SW480 (cell line): ENCODE measurements at places on chromosomes 13 and 19.

DNA sequence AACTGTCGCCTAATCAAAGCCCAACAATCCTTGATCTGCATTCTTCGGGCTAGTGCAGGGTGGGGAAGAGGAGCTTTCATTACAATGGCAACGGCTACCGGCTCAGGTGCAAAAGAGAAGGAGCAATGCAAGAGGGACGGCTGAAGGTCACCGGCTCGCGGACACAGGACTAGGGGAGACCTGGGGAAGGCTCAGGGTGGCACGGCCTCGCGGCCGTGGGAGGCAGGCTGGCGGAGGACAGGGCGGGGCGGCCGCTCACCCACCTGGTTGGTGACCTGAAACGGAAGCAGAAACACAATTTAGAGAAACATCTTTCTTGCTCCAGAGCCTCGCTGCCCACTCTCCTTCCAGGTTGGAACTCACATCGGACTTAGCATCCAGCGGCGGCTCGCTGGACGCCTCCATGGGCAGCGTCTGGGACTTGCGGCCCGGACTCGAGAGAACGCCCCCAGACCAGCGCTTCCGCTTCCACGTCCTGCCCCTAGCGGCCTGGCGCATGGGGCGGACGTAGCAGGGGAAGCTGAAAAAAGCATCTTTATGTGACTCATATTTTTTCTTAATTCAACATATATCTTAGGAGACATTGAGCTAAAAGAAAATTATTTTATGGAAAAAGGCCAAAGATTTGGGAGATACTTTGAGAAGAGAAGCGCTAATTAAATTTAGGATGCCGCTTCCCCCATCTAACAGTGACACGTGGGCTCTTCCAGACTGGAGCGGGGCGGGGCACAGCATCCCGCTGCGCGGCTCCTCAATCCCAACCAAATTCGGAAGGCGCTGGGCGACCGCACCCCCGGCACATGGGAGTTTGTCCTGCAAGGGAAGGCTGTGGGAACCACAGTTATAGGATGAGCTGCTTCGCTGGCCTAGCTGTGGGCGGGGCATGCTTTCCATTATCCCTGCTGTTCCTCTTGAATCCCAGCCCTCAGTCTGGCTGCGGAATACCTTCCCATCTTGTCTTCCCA is at the start of gene COMMD6:
COMMD6 (minus strand) TSS at position 441 of the 965 bp plus-strand sequence; CDS start at position 405, 36 bp downstream.
- peak; percentile 95 for DNase-seq

DNA sequence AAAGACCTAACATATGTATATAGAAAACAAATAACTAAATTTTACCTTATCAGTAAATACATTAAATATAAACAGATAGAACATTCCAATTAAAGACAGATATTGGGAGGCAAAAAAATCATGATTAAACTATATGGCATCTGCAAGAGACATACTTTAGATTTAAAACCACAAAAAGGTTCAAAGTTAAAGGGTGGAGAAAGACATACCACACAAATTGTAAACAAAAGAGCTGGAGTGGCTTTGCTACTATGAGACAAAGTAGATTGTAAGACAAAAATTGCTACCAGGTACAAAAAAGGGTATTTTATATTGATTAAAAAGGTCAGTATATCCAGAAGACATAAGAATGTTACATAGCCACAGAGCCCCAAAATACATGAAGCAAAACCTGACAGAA is 200.2 kb downstream of the KCNRG start:
- peak; percentile 64 for DNase-seq

DNA sequence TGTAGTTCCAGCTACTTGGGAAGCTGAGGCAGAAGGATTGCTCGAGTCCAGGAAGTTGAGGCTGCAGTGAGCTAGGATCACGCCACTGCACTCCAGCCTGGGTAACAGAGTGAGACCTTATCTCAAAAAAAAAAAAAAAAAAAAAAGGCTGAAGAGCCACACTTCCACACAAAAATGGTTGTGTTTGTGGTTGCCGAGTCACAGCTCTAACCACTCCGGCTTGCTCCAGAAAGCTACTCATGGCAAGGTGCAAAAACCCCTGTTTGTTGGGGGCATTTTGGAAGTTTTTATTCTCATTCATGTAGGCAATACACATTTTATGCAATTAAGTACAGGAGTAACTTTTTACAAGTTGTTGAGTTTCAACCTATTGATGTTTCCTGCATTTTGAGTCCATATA is 93.5 kb downstream of the INSR start:
- no peak for DNase-seq

DNA sequence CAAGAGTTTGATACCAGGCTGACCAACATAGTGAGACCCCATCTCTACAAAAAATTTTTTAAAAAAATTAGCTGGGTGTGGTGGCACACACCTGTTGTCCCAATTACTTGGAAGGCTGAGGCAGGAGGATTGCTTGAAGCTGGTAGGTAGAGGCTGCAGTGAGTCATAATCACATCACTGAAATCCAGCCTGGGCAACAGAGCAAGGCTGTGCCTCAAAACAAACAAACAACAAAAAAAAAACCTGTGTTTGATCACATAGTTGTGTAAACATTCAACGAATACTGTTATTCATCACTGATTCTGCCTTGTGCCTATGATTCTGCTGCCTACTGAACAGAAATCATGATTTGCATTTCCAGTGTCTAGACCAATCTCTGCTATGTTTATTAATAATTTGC is 134.0 kb downstream of the TBC1D4 start:
- no peak for DNase-seq

DNA sequence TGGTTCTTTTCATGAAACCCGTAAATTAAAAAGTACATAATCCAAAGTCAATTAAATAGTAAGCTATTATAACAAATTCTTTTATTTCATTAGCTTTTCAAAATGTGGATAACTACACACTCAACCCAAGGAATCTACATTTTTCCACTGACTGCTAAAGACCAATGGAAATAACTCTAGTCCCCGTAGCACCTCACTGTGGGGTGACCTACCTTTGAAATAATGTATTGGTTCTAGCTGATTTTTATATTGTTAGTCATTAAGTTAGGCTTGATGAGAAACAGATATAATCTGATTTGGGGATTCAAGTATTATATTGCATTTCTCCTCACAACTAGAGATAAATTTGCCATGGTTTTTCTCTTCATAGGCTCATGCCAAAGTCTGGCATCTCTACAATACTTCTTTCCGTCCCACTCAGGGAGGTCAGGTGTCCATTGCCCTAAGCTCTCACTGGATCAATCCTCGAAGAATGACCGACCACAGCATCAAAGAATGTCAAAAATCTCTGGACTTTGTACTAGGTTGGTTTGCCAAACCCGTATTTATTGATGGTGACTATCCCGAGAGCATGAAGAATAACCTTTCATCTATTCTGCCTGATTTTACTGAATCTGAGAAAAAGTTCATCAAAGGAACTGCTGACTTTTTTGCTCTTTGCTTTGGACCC is 37.3 kb downstream of the KL start:
- peak; percentile 43 for DNase-seq

- no peak for DNase-seq
These were observed 53.9 kb downstream of the RXFP2 start for GRCh38 chr13:31793246-31793645.

- no peak for DNase-seq
These were observed 115.3 kb upstream of the FNDC3A start for GRCh38 chr13:48860364-48860763.

GRCh38 chr19:44530777-44531176 is 1.3 kb upstream of the CEACAM20 start:
- DNase-seq, result no peak

DNA sequence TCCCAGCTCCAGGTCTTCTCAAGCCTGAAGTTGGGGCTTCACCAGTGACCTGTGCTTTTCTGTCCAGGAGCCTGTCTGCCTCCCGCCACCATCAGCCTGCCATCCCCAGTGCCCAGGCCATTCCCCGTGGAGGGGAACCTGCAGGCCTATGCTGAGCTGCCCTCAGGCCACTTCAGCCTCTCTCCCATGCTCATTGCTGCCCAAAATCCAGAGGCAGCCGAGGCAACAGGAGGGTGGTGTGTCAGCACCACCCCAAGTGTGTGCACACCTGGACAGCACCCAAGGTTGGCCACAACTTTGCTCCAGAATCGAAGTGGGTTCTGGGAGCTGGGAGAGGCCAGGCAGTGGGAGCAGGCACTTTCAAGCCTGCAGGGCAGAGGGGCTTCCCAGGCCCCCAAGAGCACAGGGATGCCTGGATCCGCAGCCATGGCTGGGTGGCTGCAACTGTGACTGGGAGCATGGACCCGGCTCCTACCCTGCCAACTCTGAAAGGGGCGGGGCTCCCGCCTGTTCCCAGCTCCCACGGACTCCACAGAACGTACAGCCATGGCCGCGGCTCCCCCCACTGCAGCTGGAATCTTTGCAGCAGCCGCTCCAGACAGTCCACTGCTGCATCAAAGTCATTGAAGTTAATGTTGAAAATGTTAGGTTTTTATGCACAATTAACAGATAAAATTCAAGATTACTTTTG is 1747.0 kb downstream of the OLFM4 start:
- no peak for DNase-seq

- no peak for DNase-seq
These were observed 21.7 kb downstream of the SIPA1L3 start for GRCh38 chr19:37928527-37929286.

- DNase-seq, result no peak
These were observed at the start of gene NPAS1 for GRCh38 chr19:47019431-47020041. Gene NPAS1, plus strand, starts transcription at chr19:47019837. Its CDS starts 1,211 bp downstream, at chr19:47021048.

DNA sequence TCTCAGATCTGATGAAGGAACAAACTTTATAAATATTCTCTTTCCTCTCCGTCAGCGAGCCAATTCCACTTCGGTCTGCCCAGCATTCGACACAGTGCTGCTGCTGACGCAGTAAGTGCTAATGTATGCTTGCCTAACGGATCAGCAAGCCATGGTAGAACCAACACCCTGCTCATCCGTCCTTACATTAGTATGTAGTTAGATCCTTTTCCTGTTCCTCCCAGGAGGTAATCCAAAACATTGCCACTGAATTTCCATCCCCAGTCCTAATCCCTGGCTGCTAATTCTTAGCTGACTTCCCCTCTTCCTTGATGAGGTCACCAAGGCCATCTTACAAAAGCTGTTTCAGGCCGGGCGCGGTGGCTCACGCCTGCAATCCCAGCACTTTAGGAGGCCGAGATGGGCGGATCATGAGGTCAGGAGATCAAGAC is 88.0 kb downstream of the STARD13 start:
- no peak for DNase-seq

DNA sequence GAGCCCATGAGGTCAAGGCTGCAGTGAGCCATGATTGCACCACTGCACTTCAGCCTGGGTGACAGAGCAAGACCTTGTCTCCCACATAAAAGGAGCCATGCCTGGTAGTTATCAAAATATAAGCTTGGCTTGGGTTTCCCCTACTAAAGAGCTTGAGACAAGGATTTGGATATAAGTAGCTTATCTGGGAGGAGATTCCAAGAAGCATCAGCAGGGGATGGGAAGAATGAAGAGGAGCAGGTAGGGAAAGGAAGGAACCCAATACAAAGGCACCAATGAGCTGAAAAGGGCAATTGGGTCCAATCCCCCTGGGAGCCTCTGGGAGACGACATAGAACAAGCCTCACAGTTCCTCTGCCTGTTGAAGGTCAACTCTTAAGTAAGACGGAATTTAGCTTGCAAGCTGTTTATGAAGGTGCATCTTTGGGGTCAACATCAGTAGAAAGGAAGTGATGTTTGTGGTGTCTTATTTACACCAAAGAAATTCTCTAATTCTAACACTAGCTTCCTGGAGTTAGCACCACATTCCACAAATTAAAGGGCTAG is 7.4 kb upstream of the CLEC4G start:
- no peak for DNase-seq

GRCh38 chr13:32585550-32586079 is 637 bp upstream of the PDS5B start:
- no peak for DNase-seq
